ENCODE measurements at places on chromosomes 12 and 14.

DNA sequence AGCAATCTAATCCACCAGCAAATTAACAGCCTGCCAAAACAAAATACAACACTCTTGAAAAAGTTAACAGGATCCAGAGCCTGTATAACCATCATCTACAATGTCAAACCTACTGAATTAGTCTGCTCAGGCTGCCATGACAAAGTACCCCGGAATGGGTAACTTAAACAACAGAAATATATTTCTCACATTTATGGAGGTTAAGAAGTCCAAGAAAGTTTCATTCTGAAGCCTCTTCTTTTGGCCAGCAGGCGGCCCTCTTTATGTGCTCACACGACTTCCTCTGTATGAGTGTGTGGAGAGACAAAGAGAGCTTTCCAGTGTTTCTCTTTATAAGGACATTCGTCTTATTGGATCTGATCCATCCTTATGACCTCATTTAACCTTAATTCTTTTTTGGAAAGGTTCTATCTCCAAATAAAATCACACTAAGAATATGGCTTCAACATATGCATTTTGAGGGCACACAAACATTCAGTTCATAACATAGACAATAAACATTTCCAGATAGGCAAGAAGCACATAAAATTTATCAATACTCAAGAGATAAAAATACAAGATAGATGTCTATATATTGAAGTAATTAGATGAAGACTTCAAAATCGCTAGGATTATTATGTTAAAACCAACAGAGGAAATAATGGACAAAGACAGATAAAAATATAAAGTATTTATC is 5.9 kb upstream of the RERG start:
- peak; percentile 78 for DNase-seq

GRCh38 chr12:87382436-87382835 is 646.8 kb downstream of the C12orf50 start:
- no peak for DNase-seq

GRCh38 chr14:83614956-83615355 is 1915.0 kb upstream of the FLRT2 start:
- DNase-seq, result no peak

GRCh38 chr12:28189784-28190320 is 404 bp upstream of the CCDC91 start:
- DNase-seq, result no peak

DNA sequence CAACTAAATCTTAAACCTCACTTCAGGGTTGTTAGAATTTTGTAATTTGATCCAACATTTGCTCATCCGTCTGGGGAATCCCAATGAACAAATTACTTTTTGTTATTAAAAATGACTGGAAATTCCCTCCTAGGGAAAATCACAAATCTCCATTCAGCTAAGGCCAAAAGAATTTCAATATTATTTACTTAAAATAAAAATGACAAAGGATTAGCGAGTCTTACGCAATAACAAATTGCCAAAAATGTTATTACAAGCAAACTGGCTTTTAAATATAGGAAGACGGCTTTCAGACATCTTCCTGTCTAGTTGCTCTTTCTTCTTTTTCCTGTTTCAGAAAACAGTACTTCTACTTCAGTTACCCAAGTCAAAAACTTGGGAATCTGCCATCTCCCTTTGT is 92.4 kb upstream of the TSPAN8 start:
- no peak for DNase-seq

Data from GM23338 (cell line).